ENCODE measurements at places on chromosomes 3 and 15.

DNA sequence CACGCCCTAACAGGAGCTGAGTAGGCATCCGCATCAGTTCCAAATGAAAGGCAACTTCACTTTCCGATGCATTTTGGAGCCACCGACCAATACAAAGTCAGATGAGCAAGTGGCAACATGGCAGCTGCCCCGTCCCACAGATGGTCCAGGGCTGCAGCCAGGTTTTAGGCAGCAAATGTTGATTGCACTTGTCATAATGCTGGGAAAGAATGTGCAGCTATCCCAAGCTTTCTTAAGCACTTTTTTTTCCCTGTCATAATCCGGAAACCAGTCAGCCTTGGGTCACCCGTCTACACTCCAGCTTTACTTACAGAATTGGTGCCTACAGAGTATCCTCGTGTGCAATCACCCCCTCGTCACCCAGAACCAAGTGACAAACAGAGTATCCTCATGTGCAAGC is 147.7 kb downstream of the CHSY1 start:
- no peak for DNase-seq

DNA sequence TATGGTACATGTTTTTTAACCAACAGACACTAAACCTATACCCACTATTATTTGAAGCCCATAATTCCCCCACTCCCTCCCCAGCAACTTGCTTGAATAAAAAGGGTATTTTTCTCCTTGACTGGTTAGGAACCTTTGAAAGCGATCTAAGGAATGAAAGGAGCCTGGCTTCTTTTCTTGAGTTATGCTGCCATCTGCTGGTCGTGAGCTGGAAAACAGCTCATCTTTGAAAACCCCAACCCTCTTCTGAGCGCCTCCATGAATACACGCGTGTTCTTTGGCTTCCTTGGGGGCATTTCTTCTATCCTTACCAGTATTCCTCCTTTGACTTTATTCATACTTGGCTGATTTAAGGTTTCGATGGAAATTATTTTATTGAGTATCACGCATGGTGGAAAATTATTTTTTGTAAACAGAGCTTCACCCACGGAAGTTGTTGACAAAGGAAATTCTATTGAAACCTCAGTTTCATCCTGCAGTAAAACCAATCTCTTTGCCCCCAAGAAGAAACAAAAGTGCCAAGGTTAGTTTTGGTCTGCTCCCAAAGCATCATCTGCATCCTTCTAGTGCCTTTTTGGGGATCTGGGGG is 171.6 kb downstream of the SV2B start:
- peak; percentile 24 for DNase-seq

- DNase-seq: no peak
Observed at GRCh38 chr3:31275038-31275572, 257.6 kb upstream of the STT3B start.

DNA sequence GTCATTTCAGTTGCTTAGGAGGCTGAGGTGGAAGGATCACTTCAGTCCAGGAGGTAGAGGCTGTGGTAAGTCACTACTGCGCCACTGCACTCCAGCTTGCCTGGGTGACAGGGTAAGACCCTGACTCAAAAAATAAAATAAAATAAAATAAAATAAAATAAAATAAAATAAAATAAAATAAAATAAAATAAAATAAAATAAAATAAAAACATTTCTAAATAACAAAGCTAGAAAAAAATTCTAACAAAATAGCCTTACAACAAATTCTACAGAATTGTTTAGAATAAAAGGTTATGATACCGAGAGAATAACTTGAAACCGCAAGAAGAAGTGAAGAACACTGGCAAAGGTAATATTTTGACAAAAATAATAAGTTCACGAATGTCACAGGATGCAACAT is 794.3 kb downstream of the NR2F2 start:
- no peak for DNase-seq

GRCh38 chr15:67595572-67595971 is 53.1 kb downstream of the MAP2K5 start:
- DNase-seq: no peak

GRCh38 chr3:78644847-78645246 is 1123.0 kb downstream of the ROBO1 start:
- DNase-seq: no peak

GRCh38 chr3:74004386-74004785 is 379.6 kb upstream of the PDZRN3 start:
- DNase-seq: no peak

- DNase-seq: no peak
Observed at GRCh38 chr3:4824926-4825325, 154.3 kb upstream of the BHLHE40 start.

DNA sequence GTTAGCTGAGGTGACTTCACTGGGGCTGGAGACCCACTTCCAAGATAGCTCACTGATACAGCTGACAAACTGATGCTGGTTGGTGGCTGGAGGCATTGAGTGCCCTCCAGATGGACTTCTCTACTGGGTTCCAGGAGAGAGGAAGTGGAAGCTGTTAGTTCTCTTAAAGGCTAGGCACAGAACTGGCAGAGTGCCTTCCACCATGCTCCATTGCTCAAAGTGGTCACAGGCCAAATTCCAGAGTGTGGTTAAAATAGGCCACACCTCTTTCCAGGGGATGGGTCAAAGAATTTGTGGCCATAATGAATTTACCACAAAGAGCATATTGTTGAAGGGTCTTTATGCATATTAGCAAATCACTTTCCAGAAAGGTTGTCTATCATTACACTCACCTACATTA is 74.2 kb downstream of the NMD3 start:
- no peak for DNase-seq

DNA sequence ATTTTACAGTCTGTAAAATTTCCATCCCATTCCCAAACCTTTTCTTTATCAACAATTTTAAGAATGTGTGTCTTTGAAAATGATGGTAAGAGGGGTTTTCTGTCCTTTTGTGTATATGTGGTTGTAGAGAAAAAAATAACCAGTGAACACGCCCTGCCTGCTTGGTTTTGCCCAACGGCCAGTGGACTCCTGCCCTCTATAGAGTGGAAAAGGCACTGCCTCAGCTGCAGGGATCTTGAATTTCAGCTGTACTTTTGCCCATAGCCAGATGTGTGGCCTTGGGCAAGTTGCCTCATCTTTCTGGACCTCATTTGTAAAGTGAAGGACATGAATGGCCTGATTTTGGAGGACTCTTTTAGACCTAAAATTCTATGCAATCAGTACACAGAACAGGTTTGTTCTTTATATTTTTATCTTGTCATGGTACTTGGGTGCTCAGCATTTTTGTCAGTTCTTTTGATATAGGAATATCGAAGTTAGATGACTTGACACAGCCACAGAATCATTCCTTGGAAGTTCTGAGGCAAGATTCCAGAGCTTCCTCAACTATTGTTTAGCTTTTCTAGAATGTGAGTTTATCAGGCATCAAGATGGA is 81.0 kb downstream of the CLDN11 start:
- no peak for DNase-seq

DNA sequence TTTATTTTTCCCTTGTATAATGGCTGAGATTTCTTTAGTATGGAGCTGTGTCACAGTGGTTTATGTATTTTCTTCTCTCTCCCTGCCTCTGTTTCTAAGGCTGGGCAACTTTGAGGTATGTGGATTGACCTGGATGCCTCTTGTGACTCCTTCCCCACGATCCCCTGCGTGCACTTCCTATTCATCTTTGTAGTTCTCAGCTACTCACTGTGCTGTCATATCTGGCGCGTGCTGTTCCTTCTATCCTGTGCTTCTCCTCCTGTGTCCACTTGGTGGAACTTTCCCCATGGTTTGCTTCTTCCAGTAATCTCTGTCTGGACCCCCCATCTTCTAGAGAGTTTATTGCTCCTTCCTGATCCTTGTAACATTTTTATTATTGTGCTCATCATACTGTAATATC is 97.3 kb downstream of the AKAP13 start:
- no peak for DNase-seq

DNA sequence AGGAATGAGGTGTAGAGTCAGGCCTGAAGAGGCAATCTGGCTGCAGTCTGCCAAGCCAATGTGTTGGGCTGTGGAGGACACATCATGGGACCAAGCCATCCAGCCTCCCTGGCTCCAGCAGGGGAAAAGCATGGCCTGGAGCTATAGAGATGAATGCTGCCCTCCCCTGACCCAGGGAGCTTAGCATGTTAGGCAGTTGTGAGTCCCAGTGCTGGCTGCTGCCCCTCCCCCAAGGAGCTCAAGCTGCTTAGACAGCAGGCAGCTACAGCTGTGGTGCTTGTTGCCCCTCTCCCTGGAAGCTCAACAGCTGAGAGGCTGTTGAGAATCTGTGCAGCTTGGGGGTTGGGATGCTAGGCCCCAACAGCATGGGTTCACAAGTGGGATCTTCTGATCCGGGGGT is 85.6 kb upstream of the DNAJC19 start:
- no peak for DNase-seq

GRCh38 chr3:46887980-46888494 is 10.5 kb downstream of the PTH1R start:
- DNase-seq: no peak

GRCh38 chr3:170896781-170897180 is 11.7 kb downstream of the EIF5A2 start:
- DNase-seq: no peak

DNA sequence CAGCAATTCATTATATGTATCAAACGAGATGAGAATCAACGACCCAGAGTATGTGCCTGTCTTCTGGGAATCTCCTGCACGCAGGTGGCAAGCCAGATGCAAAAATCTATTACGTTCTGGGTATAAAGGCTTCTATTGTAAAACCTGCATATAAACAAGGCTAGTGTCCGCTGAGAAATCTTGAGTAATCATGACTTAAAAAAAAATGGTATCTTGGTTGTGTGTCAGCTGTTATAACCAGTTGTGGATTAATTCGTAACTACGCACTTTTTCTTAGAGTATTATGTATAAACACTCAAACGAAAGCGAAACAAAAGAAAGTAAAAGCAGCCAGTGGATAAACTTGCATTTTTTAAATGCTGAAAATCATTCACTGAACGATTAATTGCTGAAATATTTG is 509.1 kb downstream of the RSL24D1 start:
- DNase-seq: no peak
